ENCODE measurements at places on chromosomes 1 and 21.

- no peak for DNase-seq
Observed at GRCh38 chr1:45834689-45835088, 31.3 kb downstream of the MAST2 start.

DNA sequence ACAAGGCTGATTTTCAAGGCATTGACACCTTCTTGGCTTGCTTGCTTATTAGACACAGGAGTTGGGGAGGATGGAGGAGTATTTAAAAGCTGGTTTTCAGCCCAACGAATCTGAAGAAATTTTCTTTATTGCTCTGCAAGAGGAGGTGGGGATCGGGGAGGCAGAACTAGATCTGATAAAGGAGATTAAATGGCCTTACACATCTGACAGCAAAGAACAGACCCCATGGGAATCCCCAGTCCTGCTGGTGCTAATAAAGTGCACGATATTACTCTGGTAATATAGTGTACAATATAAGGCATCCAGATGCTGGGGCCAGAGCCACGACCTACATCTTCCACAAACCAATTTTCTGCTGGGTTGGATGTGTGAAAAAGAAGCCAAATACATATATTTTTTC lies 323.0 kb downstream of the OMA1 start:
- no peak for DNase-seq

DNA sequence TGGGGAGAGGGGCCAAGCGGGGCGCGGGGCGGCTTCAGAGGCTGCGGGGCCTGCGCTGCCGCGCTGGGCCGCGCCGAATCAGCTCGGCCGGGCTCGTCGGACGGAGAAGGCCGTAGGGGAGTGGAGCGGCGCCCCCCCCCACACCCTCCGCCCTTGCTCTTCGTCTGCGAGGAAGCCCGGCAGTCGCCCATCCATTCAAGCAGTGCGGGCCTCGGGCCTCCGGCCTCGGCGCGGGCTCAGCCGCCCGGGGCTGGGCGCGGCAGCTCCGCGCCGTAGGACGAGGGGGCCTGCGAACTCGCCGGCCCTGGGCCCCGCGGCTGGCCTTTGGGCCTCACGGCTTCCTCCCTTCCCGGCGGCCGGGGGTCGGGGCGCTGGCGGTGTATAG lies 564 bp downstream of the CTPS1 start:
- no peak for DNase-seq

- no peak for DNase-seq
Observed at GRCh38 chr1:49630156-49630555, 393.6 kb downstream of the AGBL4 start.

GRCh38 chr1:162676750-162677149 lies 44.5 kb downstream of the DDR2 start:
- no peak for DNase-seq

DNA sequence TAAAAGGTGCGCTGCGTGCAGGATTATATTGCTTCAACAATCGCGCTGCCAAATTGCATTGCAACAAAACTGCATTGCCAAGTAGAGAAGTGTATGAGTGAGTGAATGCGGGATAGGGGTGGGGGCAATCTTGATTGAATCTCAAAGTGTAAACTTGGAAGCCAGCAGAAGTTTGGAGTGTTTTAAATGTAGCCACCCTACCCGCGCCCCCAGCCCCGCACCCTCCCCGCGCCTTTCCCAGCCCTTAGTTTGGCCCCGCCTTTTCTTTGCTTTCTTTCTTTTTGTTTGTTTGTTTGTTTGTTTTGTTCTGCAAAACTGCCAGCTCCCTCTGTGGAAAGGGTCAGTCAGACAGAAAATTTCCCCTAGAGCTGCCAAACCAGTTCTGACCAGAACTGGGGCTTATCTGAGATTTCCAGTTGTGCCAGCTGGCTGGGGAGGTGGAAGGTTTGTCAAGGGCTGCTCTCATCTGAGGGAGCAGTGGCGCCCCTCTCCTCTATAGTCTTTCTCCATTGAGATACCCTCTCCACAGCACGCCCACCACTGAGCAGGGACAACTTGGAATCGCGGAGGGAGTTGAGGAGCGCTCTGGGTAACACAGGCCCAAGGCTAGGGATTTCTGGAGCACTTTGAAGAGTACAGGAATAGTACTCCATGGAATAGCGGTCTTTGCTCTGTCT lies 666 bp upstream of the BEND5 start:
- DNase-seq = no peak

GRCh38 chr1:215899901-215900300 lies 332.8 kb downstream of the KCTD3 start:
- DNase-seq = no peak

DNA sequence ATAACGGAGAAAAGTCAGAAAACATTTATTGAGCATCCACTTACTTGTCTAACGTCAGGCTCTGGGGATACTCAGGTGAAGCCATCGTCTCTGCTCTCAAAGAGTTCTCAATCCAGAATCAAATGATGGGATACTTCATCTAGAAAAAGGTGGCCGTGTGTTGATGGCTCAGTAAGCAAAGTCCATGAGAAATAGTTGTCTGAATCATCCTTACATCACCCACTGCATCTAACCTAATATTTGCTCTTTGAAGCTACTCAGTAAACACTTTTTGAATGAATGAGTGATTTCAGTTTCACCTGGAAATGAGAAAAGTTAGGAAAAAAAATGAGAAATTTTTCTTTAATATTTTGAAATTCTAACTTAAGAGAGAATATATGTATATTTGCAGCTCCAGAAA lies 155.3 kb upstream of the PKN2 start:
- no peak for DNase-seq

DNA sequence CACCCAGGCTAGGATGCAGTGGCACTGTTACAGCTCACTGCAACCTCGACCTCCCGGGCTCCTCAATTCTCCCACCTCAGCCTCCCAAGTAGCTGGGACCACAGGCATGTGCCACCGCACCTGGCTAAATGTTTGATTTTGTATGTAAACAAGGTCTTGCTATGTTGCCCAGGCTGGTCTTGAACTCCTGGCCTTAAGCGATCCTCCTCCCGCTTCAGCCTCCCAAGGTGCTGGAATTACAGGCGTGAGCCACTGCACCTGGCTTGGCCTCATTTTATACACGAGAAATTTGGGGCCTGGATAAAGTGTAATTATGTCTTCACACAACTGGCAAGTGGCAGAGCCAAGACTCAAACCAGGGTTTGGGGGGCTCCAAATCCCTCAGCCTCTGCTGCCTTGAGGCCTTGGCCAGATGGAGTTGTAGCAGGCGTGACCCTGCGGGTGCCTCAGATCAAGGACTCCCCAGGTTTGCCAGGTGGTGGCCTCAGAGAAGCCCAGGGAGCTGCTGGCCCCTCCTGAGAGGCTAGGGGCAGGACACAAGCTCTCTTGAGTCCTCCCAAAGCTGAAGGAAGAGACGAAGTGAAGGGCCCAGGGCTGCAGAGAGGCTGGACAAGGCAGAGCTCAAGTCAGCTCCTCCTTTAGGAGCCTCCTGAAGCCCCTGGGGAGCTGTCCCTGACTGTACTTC lies 61.7 kb downstream of the MDM4 start:
- DNase-seq = no peak

- DNase-seq = no peak
Observed at GRCh38 chr1:223234170-223234514, 91.1 kb upstream of the TLR5 start.

GRCh38 chr1:106798991-106799390 lies 257.5 kb upstream of the PRMT6 start:
- DNase-seq = no peak

DNA sequence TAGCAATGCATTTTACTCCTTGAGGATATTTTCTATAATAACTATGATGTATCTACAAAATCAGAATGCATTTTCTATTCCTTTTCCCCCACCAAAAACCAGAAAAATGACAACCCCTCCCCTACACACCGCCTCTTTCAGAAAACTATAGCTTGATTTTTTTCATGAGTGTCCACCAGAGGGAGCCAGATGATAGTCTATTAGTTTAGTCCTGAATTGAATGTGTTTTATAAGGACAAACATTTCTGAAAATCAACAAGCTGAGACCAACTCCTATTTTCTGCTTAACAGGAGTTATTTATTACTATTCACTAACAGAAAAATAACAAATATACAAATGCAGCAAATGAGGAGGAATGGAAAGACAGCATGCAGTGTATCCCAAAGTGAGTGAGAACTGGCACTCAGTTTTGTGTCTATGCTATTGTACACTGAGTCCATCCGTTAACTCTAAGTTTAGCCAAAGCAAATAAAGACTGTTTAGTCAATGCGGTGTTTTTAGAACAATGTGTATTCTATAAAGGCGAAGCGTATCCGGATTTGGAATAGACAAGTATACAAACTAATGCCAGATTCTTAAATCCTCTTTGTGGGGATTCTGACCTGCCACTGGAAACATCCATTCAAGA lies 182.6 kb downstream of the VAV3 start:
- no peak for DNase-seq
